ENCODE measurements at places on chromosomes 6 and 20.

- DNase-seq = no peak
These were observed 270.0 kb upstream of the SOX4 start for GRCh38 chr6:21323577-21323976.

DNA sequence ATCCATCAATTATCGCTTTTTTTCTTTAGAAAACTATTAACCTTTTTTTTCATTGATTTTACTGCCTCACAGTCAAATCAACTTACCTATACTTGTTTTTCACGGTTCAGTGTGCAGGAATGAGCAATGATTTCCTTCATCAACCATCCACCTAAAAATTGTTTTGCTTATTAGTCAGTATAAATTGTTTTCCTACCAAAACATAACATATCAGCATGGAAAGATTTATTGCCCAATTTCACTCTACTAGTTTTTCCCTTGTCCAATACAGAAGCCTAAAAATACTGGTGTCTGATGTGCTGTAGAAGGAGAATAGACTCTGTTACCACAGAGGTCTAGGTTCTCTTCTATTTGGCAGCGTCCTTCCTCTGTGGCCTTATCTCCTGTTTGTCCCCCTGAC is 558.2 kb upstream of the CITED2 start:
- no peak for DNase-seq

- DNase-seq = no peak
These were observed 108.1 kb downstream of the DLL1 start for GRCh38 chr6:170182781-170183120.

GRCh38 chr6:51314965-51315364 is 496.3 kb downstream of the TFAP2B start:
- DNase-seq = no peak

- DNase-seq = no peak
These were observed 20.2 kb upstream of the TTK start for GRCh38 chr6:79984261-79984660.

DNA sequence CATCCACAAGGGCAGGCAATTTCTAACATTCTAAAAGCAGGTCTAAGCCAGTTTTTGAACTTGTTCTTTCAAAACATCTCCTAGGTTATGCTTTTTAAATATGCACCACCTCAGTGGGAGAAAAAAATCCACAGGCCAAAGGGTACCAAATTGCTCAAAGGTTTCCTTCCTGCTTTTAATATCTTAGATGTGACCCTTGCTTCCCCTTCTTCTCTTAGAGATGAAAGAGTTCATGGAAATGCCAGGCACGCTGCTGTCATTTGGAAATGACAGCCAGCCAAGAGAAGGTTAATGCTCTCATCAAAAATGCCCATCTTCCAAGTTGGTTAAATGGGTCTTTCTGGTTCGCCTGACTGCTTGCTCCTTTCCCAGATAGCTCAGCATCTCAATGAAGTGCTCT is 497.1 kb downstream of the CD83 start:
- DNase-seq = no peak

GRCh38 chr6:46221222-46221793 is 50.5 kb upstream of the ENPP5 start:
- DNase-seq = peak; percentile 6

DNA sequence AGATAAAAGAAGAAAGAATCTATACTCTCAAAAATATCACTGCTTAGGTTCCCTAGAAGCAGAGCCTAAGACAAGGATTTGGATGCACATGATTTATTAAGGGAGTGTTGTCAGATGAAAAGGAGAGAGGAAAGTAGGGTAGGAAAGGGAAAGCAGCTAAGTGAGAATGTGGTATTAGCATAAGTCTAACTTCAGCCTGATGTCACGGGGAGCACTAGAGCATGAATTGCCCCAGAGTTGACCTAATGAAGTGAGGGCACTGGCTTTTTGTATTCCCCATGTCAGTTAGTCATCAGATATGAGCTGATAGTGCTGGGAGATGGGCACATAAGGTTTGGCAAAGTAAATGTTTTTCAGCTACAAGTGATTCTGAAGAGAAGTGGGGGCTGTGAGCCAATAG is 129.0 kb upstream of the THEMIS start:
- DNase-seq = peak; percentile 0
